ENCODE measurements at places on chromosomes 11 and 22.

- no peak for DNase-seq
Observed at GRCh38 chr22:48362721-48363404, 1464.8 kb downstream of the BRD1 start.

GRCh38 chr11:20353829-20354434, 9.6 kb upstream of the HTATIP2 start:
- DNase-seq: peak; percentile 46

GRCh38 chr11:93967944-93968343, 53.2 kb upstream of the HEPHL1 start:
- no peak for DNase-seq

- DNase-seq: no peak
Observed at GRCh38 chr11:116171271-116172140, 601.3 kb downstream of the BUD13 start.

GRCh38 chr11:107844041-107844440, 14.5 kb downstream of the SLC35F2 start:
- DNase-seq: no peak

GRCh38 chr11:2798951-2799761, 86.4 kb downstream of the CDKN1C start:
- no peak for DNase-seq

GRCh38 chr11:108588287-108588686, 5.3 kb downstream of the EXPH5 start:
- no peak for DNase-seq

- DNase-seq: no peak
Observed at GRCh38 chr11:92589512-92589911, 364.9 kb downstream of the FAT3 start.

DNA sequence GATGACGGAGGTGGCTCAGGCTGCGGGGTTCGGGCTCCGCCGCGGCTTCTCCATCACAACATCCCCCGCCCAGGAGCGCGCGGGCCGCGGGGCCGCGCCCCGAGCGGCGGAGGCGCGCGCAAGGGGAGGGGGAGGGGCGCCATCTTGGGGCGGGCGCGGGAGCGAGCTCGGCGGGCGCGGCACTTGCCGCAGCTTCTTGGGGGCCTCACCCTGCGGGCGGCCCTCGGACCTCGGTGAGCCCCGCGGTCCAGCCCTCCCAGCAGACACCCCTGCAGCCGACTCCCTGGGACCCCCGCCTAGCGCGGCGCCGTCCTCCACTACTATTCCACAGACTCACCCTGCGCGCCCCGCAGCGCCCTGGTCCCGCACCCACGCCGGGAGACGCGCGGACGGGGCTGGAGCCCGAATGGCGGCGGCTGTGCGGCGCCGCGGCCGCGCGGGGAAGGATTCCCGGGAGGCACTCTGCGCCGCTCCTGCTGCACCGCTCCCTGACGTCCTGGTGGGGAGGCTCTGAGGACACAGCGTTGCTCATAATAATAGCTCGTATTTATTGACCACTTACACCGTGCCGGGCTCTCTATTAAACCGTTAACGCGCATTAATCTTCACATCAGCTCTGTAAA, at the start of gene APBB1:
Gene APBB1, minus strand, starts transcription at position 86 of the 623 bp plus-strand sequence. CDS start 7,747 bp downstream, outside the sequence.
- DNase-seq: peak; percentile 23

GRCh38 chr11:120129570-120129969, 8.3 kb downstream of the TRIM29 start:
- DNase-seq: no peak

DNA sequence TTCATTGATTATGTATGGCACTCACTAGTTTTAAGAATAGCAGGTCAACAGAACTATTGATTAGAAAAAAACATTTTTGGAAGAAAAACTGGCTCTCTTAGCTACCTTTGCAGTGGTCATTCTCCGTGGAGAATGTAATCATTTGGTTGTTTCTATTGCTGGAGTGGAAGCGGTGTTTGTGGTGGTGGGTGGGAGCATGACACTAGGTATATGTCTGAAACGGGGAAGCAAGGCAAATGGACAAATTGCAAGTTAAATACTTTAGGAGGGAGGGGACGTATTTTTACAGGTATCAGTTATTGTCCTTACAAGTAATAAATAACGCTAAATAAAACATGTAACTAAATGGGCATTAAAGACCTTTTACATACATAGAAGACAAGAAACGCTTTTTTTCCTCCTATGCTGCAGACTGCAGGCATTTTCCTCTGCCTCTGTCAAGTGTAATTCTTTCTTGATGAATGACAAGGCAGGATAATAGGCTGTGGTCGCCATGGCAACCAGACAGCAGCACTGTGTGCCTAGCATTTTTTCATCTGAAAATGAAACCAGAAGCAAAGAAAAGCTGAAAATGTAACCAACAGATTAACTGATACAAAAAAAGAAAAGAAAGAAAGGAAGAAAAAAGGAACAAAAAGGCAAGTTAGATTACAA, 46.2 kb downstream of the BLID start:
- DNase-seq: peak; percentile 32

DNA sequence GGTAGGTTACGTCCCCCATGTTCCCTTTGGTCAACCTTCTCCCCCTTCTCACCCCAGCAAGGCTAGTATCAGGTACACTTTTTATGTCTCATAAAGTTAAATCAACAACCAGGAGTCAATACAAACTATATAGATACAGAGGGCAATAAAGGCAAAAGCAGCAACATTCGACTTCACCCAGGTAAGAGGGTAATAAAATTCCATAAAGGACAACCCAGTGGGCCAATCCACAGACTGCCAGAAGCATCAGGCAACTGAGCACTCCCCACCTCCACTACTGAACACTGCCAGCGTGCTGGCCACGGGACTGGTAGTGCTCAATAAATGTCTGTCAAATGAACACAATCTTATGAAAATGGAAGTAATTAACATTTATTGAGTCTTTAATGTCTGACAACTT, 5.1 kb upstream of the MS4A18 start:
- no peak for DNase-seq

GRCh38 chr11:42315267-42315666, 855.8 kb upstream of the LRRC4C start:
- DNase-seq: no peak

DNA sequence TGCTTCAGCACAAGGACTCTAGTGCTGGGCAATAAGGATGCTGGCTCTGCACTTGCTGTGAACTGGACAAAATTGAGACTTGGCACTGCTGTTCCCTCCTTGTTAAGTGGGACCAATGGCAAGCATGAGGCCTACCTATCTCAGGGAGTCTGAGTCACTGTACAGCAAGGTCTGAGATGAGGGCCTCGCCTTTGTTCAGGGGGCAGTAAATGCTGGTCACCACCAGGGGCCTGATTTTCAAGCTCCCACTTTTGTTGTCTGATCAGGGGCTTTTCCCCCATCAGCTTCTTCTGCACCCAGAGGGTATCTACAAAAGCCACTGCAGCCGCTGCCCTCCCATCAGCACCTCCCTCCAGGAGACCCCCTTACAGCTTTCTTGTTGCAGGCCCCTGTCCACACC, 22.8 kb downstream of the DHCR7 start:
- no peak for DNase-seq

- peak; percentile 28 for DNase-seq
Observed at GRCh38 chr22:50146439-50147238, 23.9 kb upstream of the PANX2 start.

DNA sequence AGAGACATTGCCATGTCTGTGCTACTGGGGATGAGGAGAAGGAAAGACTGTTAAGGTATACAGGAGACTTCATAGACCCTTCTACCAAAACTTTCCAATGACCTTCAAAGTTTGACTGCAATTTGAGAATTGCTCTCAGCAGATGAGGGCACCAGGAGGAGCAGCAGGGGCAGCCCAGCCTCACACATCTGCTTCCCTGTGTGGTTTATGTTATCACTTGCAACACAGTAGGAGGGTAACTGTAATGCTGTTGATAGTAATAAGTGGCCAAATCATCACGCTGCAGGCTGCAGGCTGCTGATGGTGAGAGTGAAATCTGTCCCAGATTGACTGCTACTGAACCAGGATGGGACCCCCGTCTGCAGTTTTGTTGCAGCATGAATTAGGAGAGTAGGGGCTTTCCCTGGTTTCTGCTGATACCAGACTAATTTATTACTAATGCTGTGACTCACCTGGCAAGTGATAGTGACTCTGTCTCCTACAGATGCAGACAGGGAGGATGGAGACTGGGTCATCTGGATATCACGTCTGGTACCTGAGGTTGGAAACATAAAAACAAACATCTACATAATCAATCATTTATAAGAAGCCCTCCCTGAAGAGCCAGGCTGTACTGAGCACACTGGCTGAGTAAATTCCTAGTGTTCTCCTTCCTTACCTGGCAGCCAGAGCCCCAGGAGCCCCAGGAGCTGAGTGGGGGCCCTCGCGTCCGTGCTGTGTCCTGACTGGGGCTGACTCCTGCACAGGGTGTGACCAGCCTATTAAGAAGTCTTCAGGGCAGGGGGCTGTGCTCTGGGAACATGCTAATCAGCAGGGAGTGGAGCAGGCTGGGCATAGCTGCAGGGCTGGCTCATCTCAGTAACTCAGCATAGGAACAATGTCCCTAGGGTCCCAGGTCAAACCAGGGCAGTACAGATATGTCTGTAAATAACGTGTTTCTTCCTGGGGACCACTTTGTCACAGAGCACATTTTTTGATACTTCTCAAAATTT, 74.4 kb downstream of the GAB4 start:
- DNase-seq: no peak

All from inflammatory macrophage treated with lipopolysaccharide for 4 hours (primary cell).